ENCODE measurements at places on chromosomes 11 and 22. TPM values are rescaled to one million over a fixed set of nuclear protein-coding genes. Genes with fewer than 3 reads are reported as not detected.

DNA sequence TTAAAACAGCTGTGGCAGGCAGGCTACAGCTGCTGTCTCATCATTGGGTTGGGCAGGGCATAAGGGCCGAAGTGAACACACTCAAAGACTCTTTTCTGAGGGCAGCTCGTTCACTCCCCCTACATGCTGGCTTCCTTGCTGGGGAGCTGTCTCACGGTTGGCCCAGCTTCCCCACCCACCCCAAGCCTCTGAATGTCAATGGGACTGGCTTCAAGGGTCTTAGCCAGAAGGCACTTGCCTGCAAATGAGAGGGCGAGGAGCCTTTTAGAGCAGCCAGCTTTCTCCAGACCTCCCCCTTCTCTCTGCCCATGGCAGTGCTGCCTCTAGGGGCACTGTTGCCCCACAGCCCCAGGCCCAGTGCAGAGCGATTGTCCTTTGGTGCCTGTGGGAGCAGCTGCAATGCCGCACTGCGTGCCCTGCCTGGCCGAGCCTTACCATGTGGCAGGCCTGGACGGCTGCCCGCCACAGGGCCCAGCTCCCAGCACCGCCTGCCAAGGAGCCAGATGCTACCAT is 94.7 kb upstream of the RASSF10 start:
- DNase-seq, result no peak

DNA sequence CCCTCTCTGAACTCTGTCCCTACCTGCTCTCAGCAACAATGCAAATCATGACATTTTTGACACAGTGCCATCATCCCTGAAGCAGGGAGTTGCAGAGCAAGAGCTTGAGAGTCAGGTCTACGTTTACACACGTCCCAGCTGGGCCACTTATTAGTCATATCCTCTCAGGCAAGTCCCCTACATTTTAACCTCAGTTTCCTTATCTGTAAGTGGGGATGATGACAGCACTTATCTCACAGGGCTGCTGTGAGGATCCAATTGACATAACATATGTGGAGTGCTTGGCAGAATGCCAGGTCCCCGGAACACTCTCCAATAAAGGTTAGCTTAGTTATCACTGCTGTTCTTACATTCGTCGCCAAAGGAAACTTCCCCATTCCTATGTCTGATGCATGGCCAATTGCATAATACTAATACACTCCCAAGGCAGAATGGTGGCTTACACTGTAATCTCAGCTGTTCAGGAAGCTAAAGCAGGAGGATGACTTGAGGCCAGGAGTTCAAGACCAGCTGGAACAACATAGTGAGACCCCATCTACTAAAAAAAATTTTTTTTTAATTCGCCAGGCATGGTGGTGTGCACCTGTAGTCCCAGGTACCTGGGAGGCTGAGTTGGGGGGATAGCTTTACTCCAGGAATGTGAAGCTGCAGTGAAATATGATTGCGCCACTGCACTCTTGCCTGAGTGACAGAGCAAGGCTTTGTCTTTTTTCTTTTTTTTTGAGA is 16.6 kb downstream of the ASCC2 start:
- DNase-seq, result peak; percentile 73

GRCh38 chr11:111585371-111585770 is 16.9 kb upstream of the SIK2 start:
- no peak for DNase-seq

DNA sequence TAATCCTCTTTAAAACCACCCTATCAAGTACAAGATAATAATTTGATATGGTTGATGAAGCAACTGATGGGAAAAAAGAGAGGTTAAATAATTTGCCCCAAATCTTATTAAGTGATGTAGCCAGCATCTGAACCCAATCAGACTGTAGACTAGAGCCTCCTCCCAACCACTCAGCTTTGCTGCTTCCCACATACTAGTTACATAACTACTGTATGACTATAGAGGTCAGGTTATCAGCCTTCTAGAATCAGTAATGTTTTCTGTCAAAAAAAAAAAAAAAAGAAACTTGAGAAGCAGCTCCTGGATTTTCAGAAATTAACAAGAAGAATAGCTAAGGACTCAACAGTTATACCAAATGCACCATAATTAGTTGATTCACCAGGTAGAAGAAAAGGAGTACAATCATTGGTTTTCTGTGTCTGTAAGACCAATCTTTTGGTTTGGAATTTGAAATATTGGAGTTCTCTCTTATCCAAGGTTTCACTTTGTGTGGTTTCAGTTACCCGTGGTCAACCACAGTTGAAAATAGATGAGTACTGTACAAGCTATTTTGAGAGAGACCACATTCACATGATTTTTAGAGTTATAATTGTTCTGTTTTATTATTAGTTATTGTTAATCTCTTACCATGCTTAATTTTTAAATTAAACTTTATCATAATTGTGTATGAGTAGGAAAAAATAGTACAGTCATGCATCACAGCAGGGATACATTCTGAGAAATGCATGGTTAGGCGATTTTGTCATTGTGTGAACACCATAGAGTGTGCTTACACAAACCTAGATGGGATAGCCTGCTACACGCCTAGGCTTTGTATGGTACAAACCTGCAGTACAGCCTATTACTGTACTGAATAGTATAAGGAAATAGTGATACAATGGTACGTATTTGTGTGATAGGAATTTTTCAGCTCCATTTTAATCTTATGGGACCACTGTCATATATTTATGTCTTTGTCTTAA is 72.2 kb downstream of the PDHX start:
- DNase-seq, result no peak

DNA sequence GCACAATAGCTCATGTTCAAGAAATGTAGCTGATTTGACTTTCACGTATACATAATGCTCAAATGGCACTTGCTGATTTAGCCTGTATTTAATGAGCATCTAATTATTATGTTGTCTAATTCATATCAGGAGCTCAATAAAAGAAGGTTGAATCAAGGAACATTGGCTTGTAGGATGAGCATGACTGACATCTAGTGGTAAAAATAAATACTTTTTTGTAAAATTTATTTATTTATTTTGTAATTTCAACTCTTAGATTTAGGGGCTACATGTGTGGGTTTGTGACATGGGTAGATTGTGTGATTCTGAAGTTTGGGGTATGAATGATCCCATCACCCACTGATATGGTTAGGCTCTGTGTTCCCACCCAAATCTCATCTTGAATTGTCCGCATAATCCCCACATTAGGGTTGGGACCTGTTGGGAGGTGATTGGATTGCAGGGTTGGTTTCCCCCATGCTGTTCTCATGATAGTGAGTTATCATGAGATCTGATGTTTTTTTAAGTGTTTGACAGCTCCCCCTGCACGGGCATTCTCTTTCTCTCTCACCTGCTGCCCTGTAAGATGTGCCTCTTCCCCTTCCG is 1.7 kb upstream of the OR52E5 start:
- no peak for DNase-seq

DNA sequence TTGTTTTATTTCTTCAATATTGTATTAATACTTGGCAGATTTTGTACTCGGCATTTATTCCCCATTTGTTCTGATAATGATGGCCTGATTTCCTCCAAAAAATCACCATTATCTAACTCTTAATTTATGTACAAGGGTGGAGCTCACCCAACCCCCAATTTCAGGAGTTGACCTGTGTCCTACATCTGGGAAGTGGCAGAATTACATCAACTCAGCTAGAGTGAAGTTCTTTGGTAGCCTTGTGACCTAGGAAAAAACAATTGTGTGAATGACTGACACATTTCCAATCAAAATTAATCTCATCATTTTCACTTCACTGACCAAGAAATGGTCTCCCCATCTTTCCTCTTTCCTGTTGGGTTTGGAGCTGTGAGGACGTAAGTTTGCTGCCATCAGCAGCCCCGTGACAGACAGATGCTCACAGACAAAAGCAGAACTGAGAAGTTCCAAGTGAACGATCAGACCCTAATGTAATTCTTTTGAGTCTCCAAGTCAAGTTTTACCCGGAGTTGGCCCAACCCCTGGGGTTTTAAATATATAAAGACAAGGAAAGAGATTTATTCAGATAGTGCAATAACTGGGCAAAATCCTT is 16.6 kb upstream of the MS4A6E start:
- DNase-seq, result no peak

GRCh38 chr22:26822313-26822712 is 164.9 kb downstream of the MIAT start:
- no peak for DNase-seq

DNA sequence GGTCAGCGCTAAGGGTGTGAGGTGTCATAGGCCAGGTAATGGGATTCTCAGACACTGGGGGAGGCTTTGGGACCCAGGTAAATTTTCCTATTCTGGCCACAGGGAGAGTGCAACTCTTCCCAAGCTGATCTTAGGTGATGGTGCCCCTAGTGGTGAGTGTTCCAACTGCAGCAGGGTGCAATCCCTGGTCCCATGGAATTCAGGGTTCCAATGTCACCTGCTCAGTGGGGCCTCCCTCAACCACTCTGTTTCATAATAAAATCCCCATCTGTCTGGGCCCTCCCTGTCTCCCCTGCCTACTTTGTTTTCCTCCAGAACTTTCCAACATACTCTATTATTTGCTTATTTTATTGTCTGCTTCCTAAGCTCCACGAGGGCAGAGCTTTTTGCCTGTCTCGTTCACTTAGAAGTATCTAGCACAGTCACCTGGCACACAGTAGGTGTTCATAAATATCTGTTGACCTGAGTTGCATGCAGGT is 2.9 kb upstream of the SGSM1 start:
- DNase-seq, result no peak

- DNase-seq, result no peak
Measured at GRCh38 chr11:79296141-79296540, 144.7 kb downstream of the TENM4 start.

- DNase-seq, result no peak
Measured at GRCh38 chr11:104443387-104443786, 279.4 kb upstream of the PDGFD start.

DNA sequence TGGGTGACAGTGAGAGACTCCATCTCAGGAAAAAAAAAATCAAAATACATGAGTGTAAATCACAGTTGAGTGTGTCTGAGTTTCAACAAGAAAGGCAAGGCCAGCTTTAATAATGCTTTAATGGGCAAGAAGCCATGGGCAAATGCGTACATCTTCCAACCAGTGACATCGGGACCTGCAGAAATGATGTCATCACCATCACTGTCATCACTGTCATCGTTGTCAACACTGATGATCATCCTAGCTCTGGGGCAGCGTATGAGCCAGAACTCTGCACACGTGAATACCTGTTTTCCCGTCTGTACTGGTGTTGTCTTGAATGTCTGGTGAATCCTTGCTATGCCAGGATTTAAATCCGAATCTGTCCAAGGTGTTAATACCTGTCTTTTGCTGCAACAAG is 712.5 kb downstream of the BRD1 start:
- DNase-seq, result no peak

- no peak for DNase-seq
Measured at GRCh38 chr11:22304337-22304961, 33.7 kb upstream of the SLC17A6 start.

DNA sequence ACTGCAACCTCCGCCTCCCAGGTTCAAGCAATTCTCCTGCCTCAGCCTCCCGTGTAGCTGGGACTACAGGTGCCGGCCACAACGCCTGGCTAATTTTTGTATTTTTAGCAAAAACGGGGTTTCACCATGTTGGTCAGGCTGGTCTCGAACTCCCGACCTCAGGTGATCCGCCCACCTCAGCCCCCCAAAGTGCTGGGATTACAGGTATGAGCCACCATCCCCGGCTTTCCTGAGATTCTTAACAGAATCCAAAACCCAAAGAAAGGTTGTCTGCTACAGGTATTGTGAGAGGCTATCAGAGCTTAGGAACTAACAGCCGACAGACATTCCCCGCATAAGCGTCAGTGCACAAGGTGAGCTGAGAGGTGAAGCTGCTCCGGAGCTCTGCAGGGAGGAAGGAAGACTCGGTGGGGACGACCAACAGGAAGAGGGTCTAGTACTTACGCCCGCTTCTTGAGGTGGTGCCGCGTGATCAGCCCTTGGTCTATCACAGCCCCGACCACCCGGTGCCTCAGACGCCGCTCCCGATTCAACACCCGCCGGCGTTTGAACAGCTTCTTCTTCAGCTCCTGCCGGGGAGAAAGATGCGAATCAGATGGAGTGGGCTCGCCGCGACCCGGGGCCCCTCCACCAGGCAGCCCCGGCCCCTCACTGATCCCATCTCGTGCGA is 470 bp downstream of the C11orf98 start:
- no peak for DNase-seq

DNA sequence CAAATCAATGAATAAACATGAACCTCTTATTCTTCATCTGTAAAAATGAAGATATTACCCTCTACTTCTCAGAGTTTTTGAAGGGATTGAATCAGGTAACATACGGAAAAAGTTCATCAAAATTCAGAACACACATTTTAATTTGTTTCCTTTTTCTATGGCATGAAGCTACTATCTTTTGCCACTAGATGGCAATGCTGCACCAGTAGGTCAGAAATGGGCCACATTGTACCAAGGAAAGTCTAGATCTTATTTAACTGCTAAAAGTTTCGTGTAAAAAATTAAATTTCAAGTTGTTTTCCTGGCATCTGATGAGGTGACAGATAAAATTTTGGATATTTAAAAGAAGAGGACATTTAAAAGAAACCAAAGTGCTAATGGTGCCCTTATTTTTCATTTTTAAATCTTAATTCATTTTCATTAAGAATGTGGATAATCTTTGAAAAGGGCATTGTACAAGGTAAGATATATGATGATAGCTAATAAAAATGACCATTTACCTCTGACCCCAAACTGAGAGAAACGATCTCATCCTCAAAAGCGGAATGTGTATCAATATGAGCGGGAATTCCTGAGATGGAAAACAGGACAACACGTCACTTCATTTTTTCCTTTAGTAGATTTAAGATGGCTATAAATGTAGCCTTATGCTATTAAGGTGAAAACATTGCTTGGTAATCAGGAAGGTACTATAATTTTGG is 16.1 kb downstream of the ALKBH8 start:
- DNase-seq, result no peak

DNA sequence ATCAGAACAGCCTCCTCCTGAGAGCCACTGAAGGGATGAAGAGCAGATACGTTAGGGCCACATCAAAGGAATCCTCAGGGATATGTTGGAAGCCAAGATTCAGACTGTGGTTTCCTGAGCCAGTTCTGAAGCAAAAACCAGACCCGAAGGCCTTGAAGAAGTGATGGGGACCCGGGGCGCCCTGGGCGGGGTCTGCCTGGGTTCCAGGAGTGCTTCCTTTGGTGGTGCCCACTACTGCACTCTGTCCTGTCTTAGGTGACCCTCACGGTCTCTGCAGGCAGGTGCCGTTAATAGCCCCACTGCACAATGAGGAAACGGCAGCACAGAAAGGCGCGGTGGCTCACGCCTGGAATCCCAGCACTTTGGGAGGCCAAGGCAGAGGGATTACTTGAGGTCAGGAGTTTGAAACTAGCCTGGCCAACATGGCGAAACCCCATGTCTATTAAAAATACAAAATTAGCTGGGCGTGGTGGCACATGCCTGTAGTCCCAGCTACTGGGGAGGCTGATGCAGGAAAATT is 12.9 kb upstream of the SH3BP1 start:
- DNase-seq, result no peak

GRCh38 chr11:14793546-14793945 is 98.5 kb downstream of the CYP2R1 start:
- no peak for DNase-seq

Gene OR51B2
- not detected for polyA plus RNA-seq

Gene TYR
- not detected for polyA plus RNA-seq

Gene TMEM45B
- polyA plus RNA-seq, result 4.5 TPM

Gene HPX
- 3.3 TPM for polyA plus RNA-seq

Gene OR8G5
- not detected for polyA plus RNA-seq

Gene MPEG1
- polyA plus RNA-seq, result 12.8 TPM

Gene OR5A1
- polyA plus RNA-seq, result not detected

Gene UNC93B1
- polyA plus RNA-seq, result 34.9 TPM

Gene OR51A7
- polyA plus RNA-seq, result not detected

All from urinary bladder (tissue), 4 donors.